ENCODE measurements at places on chromosomes 6 and 20.

DNA sequence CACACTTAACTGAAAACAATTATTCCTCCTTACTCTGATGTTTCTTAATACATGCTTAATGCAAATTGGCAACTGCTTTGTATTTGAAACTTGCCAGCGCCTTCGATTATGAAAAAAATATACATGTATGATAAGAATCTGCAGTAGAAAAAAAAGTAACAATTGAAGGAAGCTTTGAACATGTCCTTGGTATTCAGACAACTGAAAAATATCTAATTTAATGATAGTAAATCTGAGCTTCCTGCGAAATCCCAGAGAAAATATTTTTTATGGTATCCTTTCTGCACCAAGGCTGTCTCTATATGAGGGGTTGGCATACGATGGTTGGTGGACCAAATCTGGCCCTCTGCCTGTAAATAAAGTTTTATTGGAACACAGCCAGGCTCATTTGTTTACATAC is 186.2 kb downstream of the HDGFL1 start:
- no peak for DNase-seq

DNA sequence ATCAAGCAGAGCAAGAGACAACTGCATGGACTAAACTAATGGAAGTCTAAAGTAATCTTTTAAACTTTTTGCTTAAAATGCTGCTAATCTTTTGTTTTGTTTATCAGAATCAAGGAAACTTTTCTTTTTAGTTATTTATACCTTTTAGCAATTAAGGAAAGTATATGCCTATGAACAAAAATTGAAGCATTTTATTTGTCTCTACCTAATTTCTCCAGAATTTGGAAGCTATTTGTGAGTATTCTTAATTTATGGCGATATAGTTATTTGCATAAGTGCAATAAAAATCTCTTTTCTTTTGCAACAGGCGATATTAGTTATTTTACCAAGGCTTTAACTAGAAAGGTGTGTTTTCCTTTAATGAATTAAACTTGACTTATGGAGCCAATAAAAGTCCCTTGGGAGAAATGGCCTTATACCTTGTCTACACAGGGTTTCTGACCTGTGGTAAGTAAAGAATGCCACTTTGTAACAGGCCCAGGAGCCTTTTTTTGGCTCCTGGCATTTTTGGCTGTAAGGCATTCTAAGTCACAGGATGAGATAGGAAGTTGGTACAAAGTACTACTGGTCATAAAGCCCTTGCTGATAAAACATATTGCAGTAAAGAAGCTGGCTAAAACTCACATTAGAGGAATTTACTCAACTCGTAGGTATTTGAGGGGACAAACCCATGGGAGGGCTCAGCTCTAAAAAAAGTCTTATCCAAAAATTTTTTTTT is 37.2 kb downstream of the TMEM14A start:
- DNase-seq, result no peak

DNA sequence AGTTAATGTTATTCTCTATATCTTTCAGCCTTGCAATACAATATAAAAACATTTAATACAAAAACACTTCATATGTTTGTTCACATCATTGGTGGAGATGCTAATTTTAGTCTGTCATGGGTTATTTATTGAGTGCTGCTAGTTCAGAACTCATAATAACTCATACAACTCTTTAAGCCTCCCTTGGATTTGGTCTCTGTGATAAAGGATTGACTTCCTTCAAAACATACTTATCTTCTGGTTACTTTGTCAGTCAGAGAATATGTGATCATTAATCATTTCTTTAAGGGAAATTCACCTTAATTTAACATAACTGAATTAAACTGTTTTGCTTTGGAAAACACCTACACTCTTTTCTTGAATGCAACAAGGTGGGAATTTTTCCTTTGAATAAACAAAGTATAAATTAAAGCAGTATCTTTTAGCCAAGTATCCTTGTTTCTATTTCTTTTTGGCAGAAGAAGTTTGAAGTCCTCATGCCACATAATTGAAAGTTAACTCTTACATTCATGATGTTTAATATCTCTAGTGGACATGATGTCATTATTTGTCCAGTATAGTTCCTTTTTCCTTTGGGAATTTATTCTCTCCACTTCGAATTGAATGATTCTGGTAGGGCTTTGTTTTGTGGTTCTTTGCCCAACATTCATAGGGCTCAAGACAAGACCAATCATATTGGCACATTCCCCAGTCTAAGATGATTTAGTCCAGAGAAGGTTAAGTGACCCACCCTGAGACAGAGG is 133.2 kb upstream of the CENPW start:
- DNase-seq, result no peak

GRCh38 chr6:127841811-127842210 is 59.0 kb downstream of the THEMIS start:
- no peak for DNase-seq

- DNase-seq, result no peak
Measured at GRCh38 chr20:20802328-20802727, 89.9 kb upstream of the RALGAPA2 start.

- no peak for DNase-seq
Measured at GRCh38 chr6:135983718-135984343, 132.3 kb downstream of the PDE7B start.

- DNase-seq, result no peak
Measured at GRCh38 chr6:110432285-110432900, 17.0 kb upstream of the DDO start.

GRCh38 chr6:130694606-130695005 is 132.6 kb upstream of the SMLR1 start:
- no peak for DNase-seq

- DNase-seq, result no peak
Measured at GRCh38 chr6:6508643-6509042, 79.9 kb upstream of the LY86 start.

DNA sequence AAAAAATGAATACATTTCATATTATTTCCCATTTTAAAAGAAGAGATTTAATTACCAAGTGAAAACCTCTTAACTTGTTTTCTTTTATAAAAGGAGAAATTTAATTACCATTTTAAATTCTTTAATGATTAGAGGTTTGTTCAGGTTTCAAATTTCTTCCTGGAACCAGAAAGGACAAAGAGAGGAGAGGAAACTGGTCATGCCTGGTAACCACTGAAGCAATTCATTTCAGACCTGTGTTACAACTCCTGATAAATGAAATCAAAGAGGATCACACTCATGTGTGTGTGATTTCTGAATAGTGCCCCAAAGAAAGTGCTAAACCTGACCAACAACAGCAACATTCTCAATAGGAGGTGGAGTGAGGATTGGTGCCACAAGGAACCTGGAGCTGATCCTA is 12.6 kb upstream of the SLPI start:
- peak; percentile 54 for DNase-seq

DNA sequence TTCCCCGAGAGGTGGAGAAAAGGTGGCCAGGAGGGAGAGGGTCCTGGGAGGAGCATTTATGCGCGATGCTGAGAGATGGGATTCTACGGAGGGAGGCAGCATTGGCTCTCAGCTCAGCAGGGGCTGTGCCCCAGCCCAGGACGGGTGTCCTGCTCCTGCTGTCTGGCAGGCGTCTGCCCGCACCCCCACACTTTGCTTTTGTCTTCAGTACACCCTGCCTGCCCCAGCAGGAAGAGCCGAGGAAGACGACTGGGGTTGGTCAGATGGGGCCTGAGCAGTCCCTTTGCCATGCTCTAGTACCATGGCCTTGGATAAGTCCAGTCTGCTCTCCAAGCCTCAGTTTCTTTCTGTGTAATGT is 68.5 kb downstream of the TCP11 start:
- no peak for DNase-seq

DNA sequence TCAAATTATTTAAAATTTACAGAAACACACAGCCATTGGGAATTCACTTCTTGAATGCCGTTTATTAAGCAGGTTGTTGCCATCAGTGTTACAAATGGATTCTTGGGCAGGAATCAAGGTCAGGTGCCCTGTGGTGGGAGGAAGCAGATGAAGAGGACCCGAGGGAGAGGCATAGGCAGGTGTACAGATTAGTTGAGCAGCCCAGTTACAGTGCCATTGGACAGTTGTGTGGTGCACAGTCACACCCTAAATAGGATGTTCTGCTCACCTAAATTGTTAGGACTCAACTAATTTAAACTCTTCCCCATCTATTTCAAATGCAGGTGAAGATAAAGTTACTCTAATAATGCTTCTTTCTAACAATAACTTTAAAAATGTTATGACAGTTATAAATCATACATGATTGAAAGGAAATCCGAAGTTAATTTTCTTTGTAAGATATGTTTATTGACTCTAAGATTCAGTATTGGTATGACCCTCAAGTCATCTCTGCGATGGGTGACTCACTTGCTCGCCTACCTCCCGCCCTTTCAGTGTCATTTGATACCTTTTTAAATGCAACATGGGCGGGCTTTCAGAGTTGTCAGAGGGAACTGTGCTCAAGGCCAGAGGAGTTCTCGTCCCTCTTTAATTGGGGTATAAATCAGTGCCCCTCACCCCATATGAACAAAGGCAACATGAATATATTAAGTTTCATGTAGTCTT is 35.1 kb downstream of the DSE start:
- DNase-seq, result peak; percentile 73

- DNase-seq, result no peak
Measured at GRCh38 chr6:143700684-143701348, 23.1 kb downstream of the PHACTR2 start.

DNA sequence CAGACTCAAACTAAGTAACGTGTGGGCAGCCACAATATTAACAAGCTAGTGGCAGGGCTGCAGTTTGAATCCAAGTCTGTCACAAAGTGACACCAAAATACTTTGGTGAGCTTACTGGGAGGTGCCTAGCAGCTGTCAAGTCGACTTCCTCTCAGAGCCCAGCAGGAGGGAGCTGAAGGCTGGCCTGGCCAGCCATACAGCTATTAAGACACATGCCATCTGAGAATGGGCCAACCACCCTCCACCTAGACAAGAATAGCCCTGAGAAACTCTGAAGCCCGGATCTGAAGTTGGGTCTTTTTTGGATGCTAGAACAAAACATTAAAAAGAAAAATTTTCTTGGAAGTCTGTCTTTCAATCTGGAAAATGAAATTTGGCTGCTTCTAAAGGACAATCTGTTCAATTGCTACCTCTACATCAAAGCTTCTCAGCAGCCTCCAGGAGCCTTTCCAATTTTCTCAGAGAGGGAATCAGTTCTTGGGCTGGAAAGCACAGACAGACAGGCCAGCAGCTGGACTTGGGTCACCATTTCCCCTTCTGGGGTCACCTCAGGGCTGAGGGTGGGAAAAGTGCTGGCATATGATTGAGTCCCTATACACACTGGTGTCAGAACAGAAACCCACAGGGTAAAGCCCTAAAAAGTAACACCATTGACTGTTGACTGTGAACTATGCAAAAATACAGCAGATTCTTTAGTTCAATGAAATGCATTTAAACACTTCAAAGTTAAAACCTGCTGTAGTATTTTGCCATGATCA is 42.9 kb downstream of the UQCC1 start:
- DNase-seq, result no peak

DNA sequence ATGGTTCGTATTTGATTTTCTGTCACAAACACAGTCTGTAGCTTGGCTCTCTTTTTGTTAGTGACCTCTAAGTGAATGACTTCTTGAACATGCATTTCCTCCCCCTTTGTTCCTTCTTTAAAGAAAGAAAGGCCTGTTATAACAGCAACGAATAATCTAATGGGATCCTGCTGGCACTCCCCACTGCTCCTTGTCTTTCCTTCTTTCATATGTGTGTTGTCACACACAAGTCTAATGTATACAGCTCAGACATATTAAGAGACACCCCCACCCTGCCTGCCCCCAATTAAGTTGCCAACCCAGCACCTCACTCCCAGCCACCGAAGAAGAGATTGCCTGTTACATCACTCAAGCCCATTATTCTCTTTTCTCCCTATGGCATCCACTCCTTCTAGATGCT is 4.9 kb upstream of the SAMD5 start:
- DNase-seq, result no peak

- DNase-seq, result no peak
Measured at GRCh38 chr20:20396794-20397193, 28.9 kb downstream of the INSM1 start.

GRCh38 chr6:55666606-55667225 is 87.7 kb upstream of the HMGCLL1 start:
- DNase-seq, result no peak

All from epithelial cell of esophagus (primary cell).